Hypothalamus (tissue), 51 donors: ENCODE measurements at places on chromosomes 6 and 20.

GRCh38 chr6:68533339-68533795, 101.7 kb upstream of the ADGRB3 start:
- no peak for DNase-seq

- DNase-seq, result no peak
Measured at GRCh38 chr20:47606983-47607613, 105.4 kb downstream of the NCOA3 start.

DNA sequence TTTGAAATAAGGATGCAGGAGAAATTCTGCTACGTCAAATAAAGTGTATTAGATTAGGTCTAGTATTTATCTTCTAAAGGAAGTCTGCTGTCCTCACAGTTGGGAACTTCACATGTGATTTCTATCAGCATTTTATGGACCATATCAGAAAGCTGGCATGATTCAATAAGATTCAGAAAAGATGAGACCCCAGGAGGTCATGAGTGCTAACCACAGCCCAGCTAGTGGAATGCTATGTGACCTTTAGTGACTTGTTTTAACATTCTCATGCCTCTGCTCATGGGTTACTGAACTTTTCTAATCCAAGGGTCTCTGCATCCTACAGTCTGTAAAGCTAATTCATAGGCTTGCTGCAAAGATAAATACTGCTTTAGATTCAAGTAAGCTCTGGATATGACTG, 150.1 kb downstream of the GMPR start:
- DNase-seq, result no peak

- DNase-seq, result no peak
Measured at GRCh38 chr6:33206027-33206863, 1.8 kb downstream of the HSD17B8 start.

- DNase-seq, result no peak
Measured at GRCh38 chr6:40398810-40399477, 188.2 kb downstream of the LRFN2 start.

DNA sequence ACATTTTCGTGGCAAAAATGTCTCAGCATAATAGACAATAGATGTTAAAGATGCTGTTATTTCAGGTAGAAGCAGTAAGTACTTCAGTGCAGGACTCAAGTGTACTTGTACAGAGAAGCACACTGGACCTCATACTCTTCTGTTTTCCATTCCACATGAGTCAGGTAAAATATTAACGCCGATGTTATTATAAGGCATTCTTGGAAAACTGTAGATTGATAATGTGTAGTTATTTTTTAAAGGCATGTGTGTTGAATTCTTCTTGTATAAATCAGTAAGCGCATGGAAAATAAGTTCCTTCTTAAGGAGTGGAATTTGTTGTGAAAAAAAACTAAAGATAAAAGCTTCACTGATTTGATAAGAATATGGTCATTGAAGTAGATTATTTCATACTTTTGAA, 45.8 kb downstream of the DOP1A start:
- no peak for DNase-seq

DNA sequence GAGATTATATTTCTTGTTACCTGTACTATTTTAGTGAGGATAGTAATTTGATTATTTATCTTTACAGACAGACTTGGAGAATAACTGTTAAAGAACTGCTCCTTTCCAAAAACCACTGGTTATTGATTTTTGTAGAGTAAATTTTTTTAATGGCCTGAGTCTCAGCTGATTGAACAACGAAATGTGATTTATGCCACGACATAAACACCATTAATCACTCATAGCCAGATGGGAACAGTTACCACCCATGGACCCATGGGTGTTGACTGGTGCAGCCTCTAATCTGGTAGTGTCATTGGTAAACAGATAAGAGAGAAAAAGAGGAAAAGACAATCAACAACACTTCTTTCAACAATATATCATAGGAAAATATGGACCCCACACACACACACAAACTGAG, 101.4 kb upstream of the BEND6 start:
- no peak for DNase-seq

GRCh38 chr20:52959125-52959524, 13.0 kb upstream of the TSHZ2 start:
- no peak for DNase-seq

- DNase-seq, result peak; percentile 17
Measured at GRCh38 chr6:37673436-37673835, 24.2 kb downstream of the MDGA1 start.

DNA sequence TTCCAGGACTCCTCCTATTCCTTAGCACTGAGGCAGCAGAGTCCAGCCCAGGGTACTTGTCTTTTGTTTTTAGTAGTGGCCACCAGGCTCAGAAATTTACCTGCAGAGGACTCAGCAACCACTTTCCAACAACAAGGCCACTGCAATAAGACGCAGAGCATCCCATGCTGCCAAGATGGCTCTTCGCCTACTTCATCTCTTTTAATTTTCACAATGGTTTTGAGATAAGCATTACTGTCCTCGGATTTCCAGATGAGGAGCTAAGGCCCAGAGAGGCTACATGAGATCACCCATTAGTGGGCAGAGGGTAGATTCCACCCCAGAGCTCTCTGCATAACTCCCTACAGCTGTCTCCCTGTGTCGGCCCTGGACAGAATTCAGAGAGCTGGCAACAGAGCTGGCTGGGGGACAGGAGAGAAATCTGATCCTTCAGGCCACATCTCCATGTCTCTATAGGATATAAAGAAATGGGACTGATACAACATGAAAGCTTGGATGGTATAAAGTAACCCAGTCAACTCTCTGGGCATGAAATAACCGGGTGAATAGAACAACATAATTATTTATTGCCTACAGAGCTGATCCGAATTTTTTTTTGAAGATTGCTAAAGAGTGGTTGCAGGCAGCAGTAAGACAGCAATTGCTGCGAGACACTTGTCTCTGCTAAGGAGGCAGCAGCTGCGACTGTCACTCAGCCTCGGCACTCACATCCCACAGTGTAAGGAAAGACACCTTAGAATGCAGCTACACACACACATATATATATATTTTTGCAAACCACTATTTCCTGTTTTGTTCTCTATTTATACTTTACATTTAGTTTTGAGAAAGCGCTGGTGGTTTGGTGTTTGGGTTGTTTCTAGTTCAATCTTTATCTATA, 37.2 kb downstream of the SCML4 start:
- DNase-seq, result no peak

DNA sequence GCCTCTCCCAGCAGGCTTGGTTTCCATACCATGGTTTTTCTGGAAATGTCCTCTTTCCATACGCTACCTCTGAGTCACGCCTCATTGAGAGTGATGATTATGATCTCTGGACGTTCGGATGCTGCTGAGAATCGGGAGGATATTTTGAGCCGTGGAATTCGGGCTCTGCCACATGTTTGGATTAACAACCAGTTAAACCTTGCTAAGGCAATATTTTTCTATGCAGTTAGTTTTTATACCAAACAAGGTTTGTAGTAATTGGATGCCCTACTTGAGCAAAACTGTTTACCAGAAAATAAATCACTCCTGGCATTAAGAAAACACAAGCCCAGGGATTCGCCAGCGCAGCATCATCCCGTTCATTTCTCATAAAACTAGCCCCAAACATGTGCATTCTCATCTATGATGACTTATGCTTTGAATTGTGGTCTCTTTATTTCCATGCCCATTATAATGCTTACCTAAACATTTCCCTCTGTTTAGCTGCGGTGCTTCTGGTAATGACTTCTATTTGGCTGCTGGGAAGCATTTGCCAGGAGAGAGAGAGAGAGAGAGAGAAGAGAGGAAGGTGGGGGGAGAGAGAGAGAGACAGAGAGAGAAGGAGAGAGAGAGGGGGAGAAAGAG, 198.9 kb downstream of the CLIC5 start:
- DNase-seq, result no peak

GRCh38 chr6:87922947-87923330, 124.7 kb upstream of the SPACA1 start:
- DNase-seq, result no peak

GRCh38 chr6:136158387-136158821, 91.7 kb downstream of the MTFR2 start:
- no peak for DNase-seq

DNA sequence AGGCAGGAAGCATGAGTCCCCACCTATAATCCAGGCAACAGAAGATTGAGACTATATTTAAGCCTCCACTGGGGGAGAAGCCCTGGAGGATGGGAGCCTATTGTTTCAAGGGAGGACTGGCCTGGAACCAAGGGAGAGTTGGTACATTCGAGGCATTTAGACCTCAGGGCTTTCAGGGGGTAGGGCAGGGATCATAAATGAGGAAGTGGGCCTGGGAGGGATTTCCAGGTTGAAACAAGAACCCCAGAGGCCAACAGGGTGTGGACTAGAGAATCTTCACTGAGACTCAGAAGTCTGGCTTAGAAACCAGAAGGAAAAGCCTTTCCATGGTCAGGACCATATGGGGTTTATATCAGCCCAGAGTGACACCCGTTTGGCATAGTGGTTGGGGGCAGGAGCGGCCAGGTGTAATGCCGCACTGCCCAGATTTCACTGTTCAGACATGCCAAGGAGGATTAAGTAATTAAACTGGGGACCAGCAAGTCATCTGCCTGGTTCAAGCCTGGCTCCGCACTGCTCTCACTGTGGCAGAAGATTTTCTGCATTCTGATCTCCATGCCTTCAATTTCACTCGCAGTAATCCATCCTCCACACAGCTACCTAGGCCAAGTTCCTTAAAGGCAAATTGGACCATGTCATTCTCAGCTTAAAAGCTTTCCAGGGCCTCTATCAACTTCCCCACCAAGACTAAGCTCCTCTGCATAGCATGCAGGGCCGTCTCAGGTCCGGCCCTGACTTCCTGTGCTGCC, 17.8 kb downstream of the LRFN2 start:
- DNase-seq, result no peak

DNA sequence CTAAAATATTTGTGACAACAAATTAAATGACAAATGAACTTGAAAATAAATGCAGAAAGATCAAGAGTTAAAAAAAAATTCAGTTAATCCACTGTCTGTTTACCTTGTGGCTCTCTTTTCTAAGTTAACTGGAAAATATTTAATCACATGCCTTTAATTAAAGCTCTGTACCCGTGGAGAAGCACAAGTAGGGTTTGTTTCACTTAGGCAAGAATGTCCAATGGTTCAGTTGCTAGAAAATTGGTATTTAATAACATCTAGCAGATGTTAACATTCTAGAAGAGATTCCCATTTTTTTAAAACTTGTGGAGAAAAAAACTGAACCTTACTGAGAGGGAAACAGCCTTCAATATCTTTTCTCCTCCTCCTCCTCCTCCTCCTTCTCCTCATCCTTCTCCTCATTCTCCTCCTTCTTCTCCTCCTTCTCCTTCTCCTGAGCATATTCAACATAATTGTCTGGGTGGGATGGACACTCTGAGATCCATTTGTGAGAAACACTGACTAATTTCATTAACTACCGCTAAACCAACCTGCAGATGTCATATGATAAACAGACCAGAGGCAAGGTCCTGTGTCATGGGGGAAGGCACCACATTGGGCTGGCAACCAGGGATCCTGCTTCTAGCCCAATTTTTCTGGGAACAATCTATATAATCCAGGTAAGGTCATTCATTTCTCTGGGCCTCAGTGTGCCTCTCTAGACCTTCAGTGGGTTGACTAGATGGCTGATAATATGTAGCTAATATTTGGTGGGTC, 44.1 kb upstream of the AKIRIN2 start:
- DNase-seq, result no peak

DNA sequence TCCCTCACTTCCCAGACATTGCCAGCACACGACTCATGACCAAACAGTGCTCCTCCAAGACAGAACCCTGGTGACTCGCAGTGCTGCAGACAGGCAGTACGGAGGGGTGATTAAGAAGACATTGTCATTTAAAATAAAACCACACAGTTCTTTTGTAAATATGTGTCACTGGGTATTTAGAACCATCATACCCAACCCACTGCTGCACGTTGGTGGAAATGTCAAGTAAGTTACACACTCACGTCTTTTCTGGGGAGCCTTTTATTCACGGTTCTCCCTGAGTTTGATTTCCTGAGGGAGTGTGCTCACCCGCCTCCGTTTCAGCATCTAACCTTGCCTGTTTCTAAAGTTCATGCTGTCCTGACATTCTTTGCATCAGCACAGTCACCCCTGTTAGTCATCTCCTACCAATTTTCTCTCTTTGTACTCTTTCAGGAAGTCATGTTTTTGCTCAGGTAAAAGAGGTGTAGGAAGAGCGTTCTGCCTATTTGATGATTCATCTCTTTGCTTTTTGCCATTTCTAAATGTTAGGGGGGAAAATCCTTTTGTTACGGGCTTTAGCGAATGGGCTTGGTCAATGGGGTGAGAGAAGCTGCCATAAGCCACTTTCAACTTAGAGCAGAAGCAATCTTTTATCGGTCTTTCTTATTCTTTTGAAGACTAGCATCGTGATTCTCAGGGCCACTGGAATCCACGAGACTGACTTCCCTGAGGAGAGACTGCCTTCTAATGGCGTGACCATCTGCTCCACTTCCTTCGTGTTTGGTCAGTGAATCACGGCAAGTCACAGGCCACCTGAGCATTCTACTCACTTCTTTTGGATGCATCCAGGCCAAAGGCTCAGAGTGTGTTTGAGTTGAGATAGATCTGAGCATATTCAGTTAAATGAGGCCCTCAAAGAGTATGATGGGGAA, 512.8 kb upstream of the JARID2 start:
- no peak for DNase-seq

DNA sequence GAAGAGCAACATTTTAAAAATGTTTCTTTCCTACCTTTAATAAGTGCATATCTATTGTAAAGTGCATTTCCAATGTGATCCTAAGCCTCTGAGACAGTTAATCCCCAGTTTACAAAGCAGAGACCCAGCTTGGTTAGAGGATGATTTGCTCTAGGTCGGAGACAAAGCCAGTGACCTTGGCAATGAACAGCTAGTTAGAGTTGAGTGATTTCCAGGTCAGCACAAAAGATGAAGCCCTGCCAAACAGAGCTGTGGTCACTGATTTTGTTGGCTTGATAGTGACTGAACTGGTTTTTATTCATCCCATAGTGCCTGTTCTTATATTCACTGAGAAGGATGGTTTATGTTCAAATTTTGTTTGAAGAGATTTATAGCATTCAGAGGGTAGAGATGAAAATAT, 56.6 kb upstream of the CD83 start:
- no peak for DNase-seq

DNA sequence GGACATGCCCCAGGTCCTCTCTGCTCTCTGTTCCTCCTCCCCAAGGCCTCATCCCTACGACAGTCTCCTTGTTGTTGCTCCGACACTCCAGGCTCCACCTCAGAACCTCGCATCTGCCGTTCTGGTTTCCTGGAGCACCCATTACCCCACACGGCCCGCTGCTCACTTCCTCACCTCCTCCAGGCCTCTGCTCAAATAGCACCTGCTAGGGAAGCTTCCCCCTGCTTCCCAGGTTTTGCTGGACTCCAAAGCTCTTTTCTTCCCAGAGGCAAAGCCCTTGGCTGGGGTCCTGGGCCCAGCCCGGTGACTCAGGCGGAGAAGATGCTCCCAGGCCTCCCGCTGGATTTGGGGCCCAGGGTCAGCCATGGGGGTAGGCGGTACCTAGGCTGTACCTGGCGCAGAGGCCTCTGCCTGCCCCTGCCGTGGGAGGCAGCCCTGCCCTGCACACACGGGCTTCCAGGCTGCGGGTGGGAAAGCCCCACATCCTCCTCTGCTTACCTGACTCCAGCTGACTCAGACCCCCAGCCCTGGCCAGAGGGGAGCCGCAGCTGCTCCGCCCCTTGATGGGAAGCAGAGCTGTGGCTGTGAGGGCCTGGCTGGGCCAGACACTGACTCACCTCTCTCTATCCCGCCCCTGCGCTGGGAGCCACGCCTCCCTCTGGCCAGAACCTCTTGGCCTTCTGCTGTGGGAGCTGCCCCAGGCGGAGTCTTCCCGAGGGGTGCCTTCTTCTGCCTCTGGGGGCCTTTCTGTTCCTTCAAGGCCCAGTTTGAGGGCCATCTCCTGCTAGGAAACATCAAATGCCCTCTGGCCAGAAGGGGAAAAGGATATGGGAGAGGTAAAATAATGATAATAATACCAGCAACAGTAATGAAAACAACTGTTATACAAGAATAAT, 130.5 kb downstream of the CEBPB start:
- DNase-seq, result no peak
